ENCODE measurements at places on chromosomes 7 and 10.

- DNase-seq: no peak
These were observed 332.9 kb upstream of the PRKCQ start for GRCh38 chr10:6912929-6913328.

- no peak for DNase-seq
These were observed 78.0 kb upstream of the C1QL3 start for GRCh38 chr10:16599662-16600061.

GRCh38 chr7:5217851-5218331 is 27.9 kb downstream of the WIPI2 start:
- DNase-seq: no peak

DNA sequence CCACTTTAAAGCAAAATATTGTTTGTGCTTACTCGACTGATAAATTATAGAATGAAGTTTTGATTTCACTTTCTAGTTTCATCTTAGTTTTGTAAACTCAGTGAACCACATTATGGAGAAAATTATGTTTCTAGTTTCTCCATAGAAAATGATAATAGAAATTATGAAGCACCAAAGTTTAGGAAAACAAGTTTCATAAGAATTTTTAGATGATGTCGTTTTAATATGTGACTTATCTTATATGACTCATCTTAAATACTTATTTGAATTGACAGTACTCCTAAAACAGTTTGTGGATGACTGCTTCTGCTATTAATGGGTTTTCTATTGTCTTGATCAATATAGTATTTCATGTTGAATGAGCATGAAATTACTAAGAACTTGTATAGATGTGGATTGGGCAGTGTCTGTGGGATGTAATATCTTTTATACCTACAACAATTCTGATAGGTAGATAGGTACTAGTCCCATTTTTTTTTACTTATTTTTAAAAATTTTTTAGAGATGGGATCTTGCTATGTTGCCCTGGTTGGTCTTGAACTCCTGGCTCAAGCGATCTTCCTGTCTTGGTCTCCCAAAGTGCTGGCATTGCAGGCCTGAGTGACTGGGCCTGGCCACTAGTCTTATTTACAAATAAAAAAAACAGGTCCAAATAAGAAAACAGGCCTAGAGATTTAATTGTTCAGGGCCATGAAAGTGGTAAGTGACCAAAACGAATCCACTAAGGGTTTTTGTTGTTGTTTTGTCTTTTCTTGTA is 3.7 kb downstream of the HBP1 start:
- DNase-seq: no peak

DNA sequence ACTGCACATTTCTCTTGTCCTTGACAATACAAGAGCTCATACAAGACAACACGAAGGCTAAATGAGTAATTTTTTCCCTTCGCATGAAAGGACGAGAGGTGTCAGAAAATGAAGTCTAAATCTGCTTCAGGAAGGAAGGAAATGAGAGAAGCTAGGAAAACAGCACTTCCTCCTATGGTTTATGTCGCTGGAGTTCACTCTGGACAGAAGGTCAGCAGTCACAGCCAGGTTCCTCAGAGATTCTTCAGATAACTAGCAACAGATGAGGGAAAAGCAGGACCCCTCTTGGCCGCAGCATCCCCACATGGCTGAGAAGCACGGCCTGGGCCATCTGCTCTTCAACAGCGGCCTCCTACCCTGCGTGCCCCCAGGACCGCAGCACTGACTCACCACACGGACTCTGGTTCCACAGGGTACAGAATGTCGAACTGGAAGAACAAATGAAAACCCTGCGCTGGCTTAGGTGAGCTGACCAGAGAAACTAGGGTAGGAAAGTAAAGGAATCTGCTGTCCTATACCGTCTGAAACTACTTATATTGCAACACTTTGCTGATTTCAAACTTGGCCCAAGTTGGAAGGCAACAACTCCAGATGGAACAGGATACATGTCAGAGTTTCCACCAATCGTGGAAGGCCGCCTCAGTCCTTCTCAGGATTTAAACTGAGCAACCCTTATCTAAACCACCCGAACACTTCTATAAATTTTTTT is 26.3 kb downstream of the DNMBP start:
- no peak for DNase-seq

- no peak for DNase-seq
These were observed 67.2 kb downstream of the CREB5 start for GRCh38 chr7:28479507-28479947.

GRCh38 chr10:6269953-6270867 is 67.5 kb downstream of the PFKFB3 start:
- DNase-seq: no peak

GRCh38 chr7:1340031-1340430 is 107.4 kb downstream of the UNCX start:
- DNase-seq: no peak

DNA sequence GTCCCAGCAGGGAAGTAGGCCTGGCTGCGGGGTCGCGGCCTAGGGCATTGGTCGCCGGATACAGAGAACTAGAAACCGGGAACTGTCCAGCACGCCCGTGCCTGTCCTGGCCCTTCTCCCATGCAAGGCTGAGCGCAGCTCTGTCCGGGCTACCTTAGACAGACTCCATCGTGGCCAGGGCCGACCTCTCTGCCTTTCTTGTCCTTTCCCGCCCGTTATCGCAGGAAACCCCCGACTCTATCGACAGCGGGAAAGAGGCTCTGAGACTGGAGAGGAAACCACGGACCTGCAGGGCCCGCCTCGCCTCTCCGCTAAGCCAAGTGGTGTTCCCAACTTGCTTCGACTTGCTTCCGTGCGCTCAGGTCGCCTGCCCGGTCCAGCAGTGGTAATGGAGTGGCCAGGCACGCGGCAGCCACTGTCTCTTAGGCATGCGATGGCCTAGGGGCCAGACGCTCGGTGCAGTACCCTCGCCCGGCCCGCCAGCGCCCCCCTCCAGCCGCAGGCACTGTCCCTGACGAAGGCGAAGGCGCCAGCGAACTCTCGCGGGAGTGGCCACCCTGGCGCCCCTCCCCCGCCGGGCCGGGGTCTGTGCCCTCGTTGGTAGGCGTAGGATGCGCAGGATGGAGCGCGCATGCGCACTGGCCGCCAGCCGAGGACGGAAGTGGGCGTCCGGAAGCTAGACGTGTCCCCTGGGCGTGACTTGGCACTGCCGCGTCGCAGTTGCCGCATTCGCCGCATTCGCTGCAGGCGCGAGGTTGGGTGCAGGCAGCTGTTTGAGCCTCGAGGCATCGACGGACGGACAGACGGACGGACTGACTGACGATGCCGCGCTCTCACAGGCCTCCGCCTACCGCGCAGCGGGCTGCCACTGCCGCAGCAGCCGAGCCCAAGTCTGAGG is 54.4 kb downstream of the MCMBP start:
- DNase-seq: no peak

DNA sequence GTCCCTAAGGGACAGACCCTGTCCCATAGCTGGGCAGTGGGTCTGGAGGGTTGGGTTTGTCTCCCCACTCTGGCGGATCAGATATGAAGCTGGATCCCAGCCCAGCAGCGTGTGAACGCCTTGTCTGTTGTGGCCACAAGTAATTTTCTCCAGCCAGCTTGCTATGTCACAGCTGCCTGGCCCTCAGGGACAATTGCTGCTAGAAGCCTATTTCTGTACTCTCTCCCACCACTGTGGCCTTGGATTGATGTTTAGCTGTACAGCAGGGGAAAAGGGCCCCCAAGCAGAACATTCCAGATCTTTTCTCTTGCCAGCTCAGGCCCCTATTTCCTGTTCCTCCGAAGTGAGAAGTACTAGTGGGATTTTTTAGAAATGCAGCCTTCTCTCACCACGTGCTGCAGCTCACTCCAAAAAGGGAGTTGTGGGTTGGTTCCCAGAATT is 53.5 kb upstream of the WAC start:
- DNase-seq: no peak

- DNase-seq: no peak
These were observed 34.6 kb upstream of the SLC35G1 start for GRCh38 chr10:93859049-93859655.

- DNase-seq: no peak
These were observed 5.2 kb downstream of the PSMG3 start for GRCh38 chr7:1564603-1565022.

- no peak for DNase-seq
These were observed 205.3 kb downstream of the SKAP2 start for GRCh38 chr7:26659121-26659520.

GRCh38 chr7:17696422-17696821 is 243.9 kb downstream of the SNX13 start:
- peak; percentile 81 for DNase-seq

- no peak for DNase-seq
These were observed 271.5 kb upstream of the TAC1 start for GRCh38 chr7:97460433-97460832.

- DNase-seq: no peak
These were observed 56.5 kb upstream of the WIPF3 start for GRCh38 chr7:29749701-29750321.

- DNase-seq: no peak
These were observed 204.5 kb upstream of the GHITM start for GRCh38 chr10:83934641-83935338.

DNA sequence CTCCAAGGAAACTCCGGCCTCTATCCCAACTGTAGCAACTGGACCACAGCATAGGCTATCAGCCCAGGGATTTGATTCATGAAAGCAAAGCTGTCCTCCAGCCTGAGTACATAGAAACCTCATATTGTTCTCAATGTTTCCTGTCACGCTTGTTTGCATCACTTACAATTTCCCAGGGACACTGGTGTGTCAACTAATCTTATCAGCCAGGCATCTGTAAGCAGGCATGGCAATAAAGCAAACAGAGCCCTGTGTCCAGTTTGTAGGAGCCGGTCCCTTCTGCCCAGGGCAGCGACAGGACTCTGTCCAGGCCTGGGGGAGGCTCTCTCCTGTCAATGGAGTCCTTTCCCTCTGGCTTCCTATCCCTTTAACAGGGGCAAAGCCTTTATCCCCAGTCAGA is 23.0 kb upstream of the CDHR3 start:
- no peak for DNase-seq

DNA sequence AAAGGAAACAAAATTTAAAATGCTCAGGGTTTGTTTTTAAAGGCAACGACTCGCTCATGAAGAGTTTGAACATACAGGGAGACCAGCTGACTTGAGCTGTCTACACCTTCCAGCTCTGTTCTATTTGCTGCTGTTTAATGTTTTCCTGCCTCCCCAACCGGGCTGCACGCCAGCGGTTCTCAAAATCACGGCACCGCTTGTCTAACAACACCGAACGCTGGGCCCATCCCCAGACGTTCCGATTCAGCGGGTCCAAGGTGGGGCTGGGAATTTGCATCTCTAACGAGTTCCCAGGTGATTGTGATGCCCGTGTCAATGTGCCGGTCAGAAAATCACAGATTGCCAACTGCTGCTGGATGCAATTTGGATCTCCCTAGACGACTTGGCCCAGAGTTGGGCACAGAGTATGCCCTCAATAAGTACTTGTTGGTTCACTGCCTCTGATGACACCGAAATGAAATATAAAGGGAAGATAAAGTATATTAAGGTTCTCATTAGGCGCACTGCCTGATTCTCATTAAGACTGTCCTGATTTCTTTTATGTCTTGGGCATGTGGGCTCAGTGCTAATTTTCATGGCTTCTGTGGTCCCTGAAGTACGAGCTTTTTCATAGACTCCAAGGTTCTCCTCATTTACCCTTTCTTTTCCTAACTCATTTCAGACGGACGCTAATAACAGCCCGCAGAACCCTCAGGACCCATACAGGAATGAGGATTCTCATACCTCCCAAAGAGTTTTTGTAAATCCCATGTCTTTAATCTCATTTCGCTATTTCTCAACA is 28.5 kb downstream of the CELF2 start:
- no peak for DNase-seq

DNA sequence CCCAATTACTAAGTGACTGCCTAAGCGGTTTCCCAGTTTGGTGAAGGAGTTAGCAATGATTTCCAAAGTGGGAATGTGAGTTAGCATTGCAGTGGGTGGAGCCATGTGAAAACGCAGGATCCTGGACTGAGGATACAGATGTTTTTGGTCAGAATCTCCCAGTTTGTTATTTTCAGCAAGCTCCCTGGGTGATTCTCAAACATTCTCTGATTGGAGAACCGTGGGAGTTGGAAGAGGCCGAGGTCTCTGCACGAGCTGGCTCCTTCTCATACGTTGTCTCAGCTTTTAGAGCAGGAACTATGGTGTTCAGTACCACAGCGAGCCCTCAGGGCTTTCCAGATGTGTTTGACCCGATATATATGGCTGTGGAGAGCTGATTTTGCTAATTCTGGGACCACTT is 396.5 kb upstream of the NPVF start:
- no peak for DNase-seq

GRCh38 chr7:138838166-138838565 is 40.2 kb upstream of the ATP6V0A4 start:
- DNase-seq: no peak

GRCh38 chr10:18264466-18265050 is 124.3 kb downstream of the CACNB2 start:
- no peak for DNase-seq

DNA sequence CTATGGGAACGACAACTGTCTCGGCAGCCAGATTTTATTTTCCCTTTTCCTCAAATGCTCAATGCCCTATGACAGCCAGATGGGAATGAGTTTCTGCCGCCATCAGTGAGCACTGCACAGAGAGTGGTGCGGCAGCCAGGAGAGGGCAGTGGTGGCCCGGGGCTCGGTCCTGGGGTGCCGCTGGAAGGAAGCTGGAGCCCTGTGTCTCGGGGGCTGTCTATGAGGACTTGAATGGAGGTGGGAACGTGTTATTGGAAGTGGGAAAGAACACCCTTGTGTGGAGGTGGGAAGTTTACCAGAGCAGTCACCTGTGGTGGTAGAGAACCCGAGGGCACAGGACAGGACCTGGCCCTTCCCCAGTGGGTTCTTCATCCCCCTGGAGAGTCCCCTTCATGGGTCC is 35.8 kb downstream of the JAKMIP3 start:
- no peak for DNase-seq

- no peak for DNase-seq
These were observed 86.5 kb upstream of the HPS1 start for GRCh38 chr10:98533241-98533640.

GRCh38 chr7:6026011-6026819 is 5.0 kb upstream of the ANKRD61 start:
- DNase-seq: peak; percentile 78

DNA sequence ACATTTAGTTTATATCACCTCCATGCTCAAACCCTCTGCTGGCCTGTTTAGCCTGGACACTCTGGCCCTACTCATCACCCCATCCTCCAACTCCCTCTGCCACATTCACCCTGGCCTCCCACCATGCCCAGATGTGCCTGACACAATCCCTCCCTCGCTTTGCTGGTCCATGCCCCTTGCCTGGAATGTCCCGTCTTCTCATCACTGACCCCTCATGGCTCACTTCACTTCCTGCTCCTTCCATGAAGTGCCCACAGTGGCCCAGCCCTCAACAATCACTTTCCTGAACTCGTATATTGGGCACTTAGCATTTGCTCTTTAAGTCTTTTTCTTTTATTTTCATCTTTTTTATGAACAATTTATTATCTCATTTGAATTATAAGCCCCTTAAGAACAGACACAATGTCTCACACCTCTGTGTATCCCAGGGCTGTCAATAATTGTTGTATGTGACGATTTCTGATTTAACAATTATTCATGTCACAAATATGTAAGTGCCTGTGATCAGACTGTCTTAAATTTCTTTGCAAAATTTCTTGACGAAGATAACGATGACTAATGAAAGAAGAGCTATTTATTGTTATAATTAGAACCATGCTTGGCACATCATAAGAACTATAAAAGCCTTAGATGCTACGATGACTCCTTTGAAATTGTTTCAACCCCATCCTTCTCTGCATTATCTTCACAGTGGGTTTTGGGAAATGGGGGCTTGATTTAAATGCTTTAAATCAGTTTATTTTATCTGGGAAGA is 209.9 kb upstream of the YAE1 start:
- no peak for DNase-seq

Data from urothelium cell line (cell line).